HuH-7 (cell line): ENCODE measurements at places on chromosomes 2 and 18.

GRCh38 chr18:62384068-62384467, 59.0 kb downstream of the TNFRSF11A start:
- no peak for DNase-seq

DNA sequence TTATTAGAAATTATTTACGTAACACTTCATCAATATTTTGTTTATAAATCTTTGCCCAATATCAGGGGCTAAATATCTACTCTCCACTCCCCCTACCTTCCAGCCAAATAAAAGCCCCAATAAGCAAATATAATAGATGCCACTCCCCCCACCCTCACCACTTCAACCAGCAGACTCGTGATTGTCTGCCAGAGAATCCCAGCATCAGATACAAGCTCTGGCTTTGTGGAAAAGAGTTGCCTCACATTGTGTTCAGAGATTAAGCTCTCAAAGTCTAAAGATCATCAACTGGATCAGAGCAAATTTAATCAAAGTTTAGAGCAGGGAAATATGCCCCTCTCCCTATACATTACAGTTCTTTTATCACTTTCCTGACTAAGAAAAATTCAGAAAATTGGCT, 39.5 kb downstream of the AOX1 start:
- DNase-seq = no peak

DNA sequence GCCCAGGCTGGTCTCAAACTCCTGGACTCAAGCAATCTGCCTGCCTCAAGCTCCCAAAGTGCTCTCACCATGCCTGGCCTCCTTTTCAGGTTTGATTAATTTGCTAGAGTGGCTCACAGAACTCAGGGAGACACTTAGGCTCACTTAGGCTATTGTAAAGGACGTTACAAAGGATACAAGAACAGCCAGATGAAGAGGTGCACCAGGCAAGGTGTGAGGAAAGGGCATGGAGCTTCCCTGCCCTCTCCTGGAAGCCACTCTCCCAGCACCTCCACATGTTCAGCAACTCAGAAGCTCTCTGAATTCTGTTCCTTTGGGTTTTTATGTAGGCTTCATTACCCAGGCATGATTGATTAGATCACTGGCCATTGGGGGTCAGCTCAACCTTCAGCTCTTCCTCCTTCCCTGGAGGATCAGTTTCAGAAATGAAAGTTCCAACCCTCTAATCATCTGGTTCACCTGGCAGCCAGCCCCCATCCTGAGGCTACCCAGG, 78.7 kb upstream of the RGPD5 start:
- no peak for DNase-seq

- no peak for DNase-seq
Observed at GRCh38 chr2:196376984-196377877, 205.9 kb upstream of the STK17B start.

DNA sequence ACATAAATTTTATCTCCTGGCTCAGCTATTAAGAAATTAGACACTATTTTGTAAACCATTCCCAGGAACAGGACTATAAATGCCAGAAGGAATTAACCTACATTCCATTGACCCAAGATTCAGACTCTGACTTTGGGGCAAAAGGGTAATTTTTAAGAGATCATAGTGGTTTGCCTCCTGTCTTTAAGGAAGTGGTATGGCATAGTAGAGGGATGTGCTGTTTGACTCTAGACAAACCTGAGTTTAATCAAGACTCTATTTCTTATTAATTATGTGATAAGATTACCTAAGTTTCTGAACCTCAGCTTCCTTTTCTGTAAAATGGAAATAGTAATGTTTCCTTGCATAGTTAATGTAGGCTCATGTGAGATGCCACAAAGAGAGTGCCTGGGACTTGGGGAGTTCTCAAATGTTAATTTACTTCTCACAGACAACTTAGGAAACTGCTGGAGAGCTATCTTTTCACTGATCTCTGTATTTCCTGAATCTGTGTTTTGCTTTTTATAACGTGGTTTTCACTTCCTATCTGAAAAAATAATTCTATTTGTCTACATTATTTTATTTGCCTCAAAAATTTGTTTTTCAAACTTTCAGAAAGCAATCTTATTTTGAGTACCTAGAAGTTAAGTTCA, 11.9 kb upstream of the SLC40A1 start:
- no peak for DNase-seq

DNA sequence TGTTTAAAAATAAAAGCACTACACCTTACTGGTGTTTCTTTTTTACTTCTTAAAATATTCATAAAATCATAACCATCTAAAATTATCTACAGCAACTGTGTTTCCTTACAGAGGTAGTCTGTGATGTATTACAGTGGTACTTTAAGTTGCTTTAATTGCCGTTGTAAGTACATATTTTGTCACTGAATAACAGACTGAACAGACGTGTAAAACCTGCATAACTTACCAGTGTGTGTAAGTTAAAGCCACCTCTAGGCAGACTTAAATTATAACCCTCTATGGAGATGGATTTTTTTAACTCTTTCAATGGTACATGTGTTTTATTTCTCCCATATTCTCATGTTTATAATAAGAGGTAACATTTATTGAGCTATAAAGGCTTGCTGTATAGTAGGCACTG, 166.8 kb downstream of the NR4A2 start:
- no peak for DNase-seq

- DNase-seq = no peak
Observed at GRCh38 chr2:88067598-88067997, at the start of gene SMYD1. TSS of gene SMYD1 (plus strand) at chr2:88067825. CDS start at chr2:88067865, 40 bp downstream.

- DNase-seq = no peak
Observed at GRCh38 chr2:239495791-239496233, 95.0 kb upstream of the HDAC4 start.

DNA sequence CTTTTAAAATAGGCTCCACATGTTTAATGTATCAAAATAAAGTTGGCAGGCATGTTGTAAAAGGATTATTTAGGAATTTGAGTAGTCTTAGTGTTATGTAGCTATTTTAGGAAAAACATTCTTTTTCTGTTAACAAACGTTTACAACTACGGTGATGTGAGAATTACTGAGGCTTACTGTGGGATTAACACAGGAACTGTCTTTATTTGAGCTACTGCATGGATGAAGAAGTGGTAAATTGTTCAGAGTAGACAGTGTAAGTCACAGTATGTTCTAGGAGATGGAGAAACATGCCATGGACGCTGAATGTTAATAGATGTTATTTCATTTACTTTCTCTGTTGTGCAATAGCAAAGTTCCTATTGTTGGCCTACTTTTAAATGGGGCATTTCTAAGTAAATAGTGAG, 1.6 kb downstream of the PPM1B start:
- DNase-seq = no peak

DNA sequence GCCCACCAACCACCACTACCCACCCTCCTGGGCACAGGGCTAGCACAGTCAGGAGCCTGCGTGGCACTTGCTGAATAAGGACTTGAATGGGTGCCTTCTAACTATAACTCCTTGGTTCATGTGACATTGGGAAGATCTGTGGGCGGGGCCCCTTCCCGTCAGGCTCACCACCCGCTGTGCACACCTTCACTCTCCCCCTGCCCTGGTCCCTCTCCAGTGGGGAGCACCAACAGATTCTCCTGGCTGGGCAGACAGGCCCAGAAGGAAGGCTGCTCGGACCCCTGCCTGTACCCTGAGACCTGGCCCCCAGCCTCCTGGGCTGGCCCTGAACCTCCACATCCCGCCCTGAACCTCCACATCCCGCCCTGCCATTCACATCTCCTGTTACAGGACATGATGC, 33.4 kb upstream of the POMC start:
- DNase-seq = no peak

DNA sequence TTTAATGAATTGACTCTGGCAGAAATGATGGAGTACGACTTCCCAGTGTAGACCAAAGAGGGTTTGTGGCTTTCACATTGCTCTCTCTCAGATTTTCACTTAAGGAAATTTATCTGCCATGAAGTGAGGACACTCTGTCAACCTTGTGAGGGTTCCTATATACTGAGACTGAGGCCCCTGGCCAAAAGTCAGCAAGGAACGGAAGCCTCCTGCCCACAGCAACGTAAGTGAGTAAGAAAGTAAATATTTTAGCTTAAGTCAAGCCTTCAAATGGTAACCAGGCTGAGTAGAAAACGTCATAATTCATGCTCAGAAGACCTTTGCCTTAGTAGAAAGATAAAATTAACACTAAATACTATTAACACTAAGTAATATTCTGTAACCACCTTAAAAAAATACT, 1080.5 kb upstream of the ACVR2A start:
- DNase-seq = no peak

DNA sequence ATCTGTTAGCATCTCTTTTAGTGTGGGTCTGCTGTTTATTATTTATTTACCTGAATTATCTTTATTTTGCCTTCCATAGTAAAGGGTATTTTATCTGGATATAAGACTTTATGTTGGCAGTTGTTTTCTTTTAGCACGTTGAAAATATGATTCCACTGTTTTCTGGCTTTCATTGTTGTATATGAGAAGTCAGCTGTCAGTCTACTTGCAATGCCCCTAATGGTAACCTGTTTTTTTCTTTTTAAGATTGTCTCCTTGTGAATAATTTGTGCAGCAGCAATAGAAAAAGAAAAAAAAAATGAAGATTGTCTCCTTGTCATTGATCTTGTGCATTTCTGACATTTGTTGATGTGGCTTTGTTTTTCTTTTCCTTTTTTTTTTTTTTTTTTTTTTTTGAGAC, 27.2 kb downstream of the SNED1 start:
- no peak for DNase-seq

- no peak for DNase-seq
Observed at GRCh38 chr2:199335502-199335901, 122.2 kb downstream of the SATB2 start.

- no peak for DNase-seq
Observed at GRCh38 chr2:10234409-10235094, 68.2 kb upstream of the HPCAL1 start.

DNA sequence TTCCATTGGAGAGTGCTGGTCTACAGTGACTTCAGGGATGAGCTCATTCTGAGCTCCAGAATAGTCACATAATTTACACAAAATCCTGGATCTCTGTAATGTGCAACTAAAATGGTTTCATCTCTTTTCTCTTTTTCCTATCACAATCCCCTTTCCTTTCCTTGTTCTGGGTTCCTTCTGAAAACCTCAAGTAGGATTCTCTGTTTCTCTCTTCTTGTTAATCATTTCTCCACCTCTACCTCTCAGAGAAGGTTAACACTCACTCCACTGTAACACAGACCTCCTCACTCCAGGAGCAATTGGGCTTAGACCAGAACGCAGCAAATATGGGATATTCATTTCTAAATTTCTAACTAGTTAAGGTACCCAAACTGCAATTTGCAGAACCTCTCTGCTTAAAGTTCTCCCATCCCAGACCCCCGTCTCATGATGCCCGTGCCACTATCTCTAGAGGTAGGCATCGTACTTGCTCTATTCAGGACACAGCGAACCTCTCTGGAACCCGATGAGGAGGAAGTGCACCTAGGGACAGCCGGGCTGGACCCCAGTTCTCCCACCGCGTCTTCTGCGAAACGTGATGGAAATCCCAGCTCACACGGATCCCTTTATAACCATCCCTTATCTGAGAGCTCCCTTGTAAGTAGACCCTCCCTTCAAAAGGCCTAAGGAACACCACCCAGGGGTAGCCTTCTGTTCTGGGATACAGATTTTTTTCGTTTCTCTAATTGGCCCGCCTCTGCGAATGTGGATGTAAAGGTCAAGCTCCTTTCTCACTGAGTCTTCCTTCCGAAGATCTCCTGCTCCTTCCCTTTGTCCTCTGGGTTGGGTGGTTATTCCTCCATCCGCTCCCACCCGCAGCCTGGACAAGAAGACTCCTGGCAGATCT, 1.3 kb downstream of the FOXI3 start:
- no peak for DNase-seq

DNA sequence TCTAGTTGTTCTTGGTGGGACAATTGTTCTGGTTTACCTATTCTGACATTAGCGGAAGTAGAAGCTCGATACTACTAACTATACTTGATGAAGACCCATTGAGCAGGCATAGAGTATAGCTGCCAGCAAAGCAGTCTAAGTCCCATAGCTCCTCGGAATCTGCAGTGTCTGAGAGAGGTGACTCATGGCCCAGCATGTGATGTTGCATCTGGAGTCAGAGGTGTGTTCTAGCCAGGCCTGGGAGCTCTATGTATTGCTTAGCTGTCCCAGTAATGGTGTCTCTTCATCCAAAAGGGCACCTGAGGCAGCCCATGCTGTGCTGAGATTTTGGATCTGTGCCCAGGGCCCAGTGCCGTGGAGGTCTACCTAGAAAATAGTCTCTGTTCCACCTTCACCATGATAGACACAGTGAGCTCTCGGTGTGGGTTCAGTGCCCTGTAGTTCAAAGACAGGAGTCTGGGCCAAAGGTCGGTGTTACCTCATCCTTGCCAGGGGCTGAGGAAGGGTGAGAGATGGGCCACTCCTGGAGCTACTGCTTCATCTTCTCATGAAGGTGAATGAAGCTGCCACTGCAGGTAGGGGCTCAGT, 47.3 kb downstream of the MEX3C start:
- peak; percentile 26 for DNase-seq

DNA sequence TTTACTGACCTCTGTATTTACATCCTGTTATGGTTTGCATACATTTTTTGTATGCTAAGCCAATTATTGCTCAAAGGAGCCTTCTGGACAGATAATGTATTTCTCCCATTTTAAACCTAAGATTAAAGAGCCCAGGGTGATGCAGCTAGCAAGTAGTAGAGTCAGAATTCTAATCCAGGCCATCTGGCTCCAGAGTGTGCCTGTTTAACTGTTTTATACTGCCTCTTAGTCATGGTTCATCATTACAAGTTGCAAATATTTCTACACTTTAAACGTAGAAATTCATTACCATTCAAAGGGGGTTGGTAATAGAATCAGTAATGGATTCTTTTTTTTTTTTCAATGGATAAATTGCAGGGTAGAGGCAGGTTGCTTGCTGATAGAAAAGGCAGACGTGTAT, 52.4 kb downstream of the EPC2 start:
- DNase-seq = no peak

DNA sequence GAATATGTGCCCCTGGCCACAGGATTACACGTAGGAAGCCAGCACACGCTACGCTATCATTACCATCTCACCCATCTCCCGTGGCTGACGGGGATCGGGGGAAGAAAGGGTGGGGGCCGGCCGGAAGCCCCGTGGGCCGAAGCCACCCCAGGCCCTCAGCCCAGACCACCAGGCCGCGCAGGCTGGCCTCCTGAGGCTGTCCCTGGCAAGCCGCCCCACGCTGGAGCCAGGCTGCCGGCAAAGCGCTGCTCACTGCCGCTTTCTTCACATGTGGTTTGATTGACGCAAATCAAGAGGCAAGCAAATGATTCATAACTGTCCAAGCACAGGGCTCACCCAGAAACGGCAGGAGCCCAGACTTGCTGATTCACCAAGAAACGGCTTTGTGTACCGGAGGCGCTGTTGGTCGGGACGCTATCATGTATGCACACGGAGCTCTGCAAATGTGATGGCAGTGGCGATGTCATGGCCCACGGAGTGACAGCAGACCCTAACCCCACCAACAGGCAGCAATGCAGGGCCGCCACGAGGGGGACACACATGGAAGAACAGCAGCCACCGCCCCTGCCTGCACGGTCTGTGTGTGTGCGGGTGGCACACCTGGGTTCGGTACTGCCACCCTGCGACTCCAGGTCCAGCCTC, 125.7 kb downstream of the HDAC4 start:
- no peak for DNase-seq

DNA sequence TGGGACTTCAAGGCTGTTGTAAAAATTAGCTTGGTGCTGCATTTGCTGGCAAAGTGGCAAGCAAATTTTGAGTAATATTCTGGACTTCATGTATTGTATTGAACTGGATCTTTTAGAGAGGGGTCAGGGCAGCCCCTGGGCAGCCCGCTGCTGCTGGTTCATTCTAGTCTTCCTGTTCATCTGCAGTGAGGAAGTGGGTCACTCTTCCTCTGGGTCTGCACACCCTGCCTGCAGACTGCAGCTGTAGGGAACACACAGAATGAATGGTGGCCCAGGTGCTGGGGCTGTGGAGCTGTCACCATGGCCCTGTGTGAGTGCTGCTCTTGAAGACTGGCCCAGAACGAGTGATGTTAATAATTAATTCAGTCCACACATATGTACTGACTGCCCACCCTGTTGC, 9.4 kb downstream of the SH3RF3 start:
- DNase-seq = no peak
